ENCODE measurements at places on chromosomes 2 and 18. TPM values are rescaled to one million over a fixed set of nuclear protein-coding genes. Genes with fewer than 3 reads are reported as not detected.
A peak's percentile ranks its signal among the peaks of the same experiment; 100 is the strongest.

Gene ALPG
- total RNA-seq, result not detected

Gene LCT
- total RNA-seq, result 12.6 TPM

Gene GCC2
- 64.6 TPM for total RNA-seq

Gene DSC2
- total RNA-seq, result 68.8 TPM

- H3K27me3 ChIP-seq, result no peaks in the 10 kb centered on the region
- DNase-seq, result no peak
- no peaks in the 10 kb centered on the region for H3K4me1 ChIP-seq
- H3K36me3 ChIP-seq, result no peaks in the 10 kb centered on the region
- no peak overlapping the region for H3K4me3 ChIP-seq
- no peak overlapping the region for H3K27ac ChIP-seq
Measured at GRCh38 chr2:130911482-130911881, 74.8 kb downstream of the ARHGEF4 start.

Gene PNO1
- total RNA-seq, result 6.3 TPM

DNA sequence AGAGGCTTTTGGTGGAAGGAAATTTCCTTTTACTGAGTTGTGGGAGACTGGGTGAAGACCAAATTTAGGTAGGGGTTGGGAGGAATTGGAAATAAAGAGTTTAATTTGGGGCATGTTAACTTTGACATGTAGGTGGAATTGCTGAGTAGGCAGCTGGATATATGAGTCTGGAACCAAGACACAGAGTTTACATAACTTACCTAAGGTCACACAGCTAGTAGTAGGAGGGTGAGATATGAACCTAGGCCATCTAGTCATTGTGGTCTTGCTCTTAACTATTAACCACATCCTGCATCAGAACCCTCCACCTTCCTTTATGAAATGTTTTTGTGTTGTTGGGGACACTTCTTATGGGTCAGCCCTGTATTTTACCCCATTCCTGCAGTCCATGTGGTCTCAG lies 113.1 kb downstream of the ICOS start:
- DNase-seq, result no peak
- H3K27ac ChIP-seq, result no peak overlapping the region
- no peak overlapping the region for H3K4me3 ChIP-seq
- H3K27me3 ChIP-seq, result no peaks in the 10 kb centered on the region
- no peaks in the 10 kb centered on the region for H3K4me1 ChIP-seq

Gene SPEG
- total RNA-seq, result 14.3 TPM

Gene TYW5
- 14.2 TPM for total RNA-seq

GRCh38 chr18:79585395-79586370 lies 93.9 kb upstream of the CTDP1 start:
- H3K4me3 ChIP-seq, result no peak overlapping the region
- DNase-seq, result no peak
- H3K4me1 ChIP-seq, result no peaks in the 10 kb centered on the region
- no peaks in the 10 kb centered on the region for H3K36me3 ChIP-seq

DNA sequence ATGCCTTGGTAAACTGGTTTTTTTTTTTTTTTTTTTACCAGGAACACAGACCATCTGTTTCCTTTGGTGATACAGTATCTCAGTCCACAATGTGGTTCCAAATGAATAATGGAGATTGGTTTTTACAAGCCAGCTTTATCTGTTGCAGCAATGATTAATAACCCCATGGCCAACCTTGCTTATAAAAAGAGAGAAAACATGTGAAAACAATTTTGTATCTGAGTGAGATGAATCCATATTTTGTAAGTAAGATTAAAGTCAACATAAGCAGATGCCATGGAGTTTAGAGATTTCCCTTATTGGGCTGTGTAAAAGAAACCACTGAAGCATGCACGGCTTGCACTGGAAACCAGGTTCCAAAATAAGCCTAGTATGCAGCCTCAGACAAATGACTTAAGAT lies 108.6 kb upstream of the CNTNAP5 start:
- no peak overlapping the region for H3K4me3 ChIP-seq
- H3K27ac ChIP-seq, result no peak overlapping the region
- no peaks in the 10 kb centered on the region for H3K27me3 ChIP-seq
- DNase-seq, result no peak
- no peaks in the 10 kb centered on the region for H3K36me3 ChIP-seq

- H3K27me3 ChIP-seq, result no peaks in the 10 kb centered on the region
- H3K4me3 ChIP-seq, result no peak overlapping the region
- no peaks in the 10 kb centered on the region for H3K36me3 ChIP-seq
- DNase-seq, result peak; percentile 7
- no peaks in the 10 kb centered on the region for H3K4me1 ChIP-seq
Measured at GRCh38 chr2:96930351-96931010, 55.9 kb downstream of the FAM178B start.

Gene LYPD6
- 0.85 TPM for total RNA-seq

- no peaks in the 10 kb centered on the region for H3K4me1 ChIP-seq
- no peak overlapping the region for H3K4me3 ChIP-seq
- DNase-seq, result no peak
- no peak overlapping the region for H3K27ac ChIP-seq
- no peaks in the 10 kb centered on the region for H3K36me3 ChIP-seq
Measured at GRCh38 chr2:118784860-118785259, 62.6 kb downstream of the EN1 start.

- no peak for DNase-seq
- no peaks in the 10 kb centered on the region for H3K36me3 ChIP-seq
- no peaks in the 10 kb centered on the region for H3K4me1 ChIP-seq
- H3K27ac ChIP-seq, result no peak overlapping the region
- H3K27me3 ChIP-seq, result no peaks in the 10 kb centered on the region
Measured at GRCh38 chr2:61125123-61125710, 36.8 kb upstream of the C2orf74 start.

Gene ICOS
- total RNA-seq, result 0.94 TPM

DNA sequence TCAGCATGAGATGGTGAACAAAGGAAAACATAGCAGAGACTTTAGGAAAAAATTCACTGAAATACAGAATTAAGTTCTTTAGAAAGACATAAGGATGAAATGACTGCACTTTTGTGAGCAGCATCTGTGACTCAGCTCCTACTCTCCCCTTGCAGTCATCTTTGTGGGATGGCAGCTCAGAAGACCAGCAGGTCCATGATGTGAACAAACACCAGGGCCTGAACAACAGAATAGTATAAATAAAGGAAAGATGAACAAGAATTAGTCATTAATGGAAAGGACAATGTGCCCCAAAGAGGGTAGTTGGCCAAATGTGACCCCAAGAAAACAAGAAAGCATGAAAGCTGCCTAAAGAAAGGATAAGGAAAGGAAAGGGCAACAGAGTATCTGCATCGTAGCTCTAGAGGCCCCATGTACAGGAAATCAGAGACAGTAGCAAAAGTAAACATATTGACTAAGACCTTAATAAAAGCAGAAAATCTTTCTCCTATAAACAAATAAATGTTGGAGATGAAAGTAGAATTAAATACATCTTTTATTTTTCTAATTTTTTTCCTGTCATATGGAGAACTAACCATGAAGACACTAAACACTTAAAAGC lies 318.0 kb downstream of the ZEB2 start:
- no peaks in the 10 kb centered on the region for H3K4me1 ChIP-seq
- H3K36me3 ChIP-seq, result no peaks in the 10 kb centered on the region
- H3K4me3 ChIP-seq, result no peak overlapping the region
- H3K27ac ChIP-seq, result no peak overlapping the region
- DNase-seq, result no peak
